Stimulated activated CD8-positive, alpha-beta memory T cell treated with anti-CD3 and anti-CD28 coated beads, Interleukin-4, amount 100 ng/mL, for 48 hours (primary cell): ENCODE measurements at places on chromosomes 3 and 15.

GRCh38 chr15:73362900-73363299 is 5.9 kb downstream of the HCN4 start:
- no peak for DNase-seq

- DNase-seq = no peak
These were observed 85.4 kb downstream of the WDR76 start for GRCh38 chr15:43912208-43912607.

DNA sequence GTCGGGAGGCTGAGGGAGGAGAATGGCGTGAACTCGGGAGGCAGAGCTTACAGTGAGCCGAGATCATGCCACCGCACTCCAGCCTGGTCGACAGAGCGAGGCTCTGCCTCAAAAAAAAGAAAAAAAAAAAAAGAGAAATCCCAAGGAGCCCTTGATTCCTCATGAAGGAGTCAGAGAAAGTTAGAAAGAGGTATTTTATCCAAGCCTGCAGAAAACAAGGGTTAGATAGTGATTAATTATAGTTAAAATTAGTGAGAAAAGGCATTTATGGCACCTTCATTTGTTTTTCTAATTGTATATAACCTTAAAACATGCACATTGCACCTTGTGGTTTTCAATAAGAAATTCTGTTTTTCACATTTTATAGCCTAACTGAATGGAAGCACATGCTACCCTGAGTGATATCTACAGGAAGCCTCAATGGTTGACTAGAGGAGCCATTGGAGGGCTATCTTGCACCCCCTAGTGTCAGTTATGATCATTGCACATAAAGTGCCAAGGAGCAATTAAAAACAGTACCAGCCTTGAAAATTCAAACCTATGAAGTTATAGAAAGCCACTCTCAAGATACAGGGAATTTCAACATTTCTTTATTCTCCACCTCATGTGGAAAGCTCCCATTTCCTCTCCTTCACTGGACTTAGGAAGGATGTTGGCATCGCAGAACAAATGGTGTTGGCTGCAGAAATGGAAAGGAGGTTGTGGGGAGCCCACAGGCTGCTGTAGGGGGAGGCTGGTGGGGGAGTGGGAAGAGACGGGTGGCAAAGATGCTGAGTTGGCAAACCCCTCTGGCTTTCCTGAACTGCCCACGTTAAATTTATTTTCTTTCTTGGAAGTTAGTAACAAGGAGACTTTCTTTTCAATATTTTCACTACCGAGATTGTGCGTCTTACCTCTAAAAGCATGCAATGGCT is 48.5 kb downstream of the ITGA11 start:
- DNase-seq = peak; percentile 39

- DNase-seq = peak; percentile 82
These were observed at the start of gene YEATS2 for GRCh38 chr3:183697610-183698317. Gene YEATS2, plus strand, starts transcription at chr3:183697797. Its CDS starts 17,366 bp downstream, at chr3:183715163.

GRCh38 chr15:68637767-68638404 is 59.1 kb downstream of the CORO2B start:
- no peak for DNase-seq

- no peak for DNase-seq
These were observed at the start of gene LSMEM2 for GRCh38 chr3:50278880-50279224. Gene LSMEM2, plus strand, starts transcription at chr3:50279087. Its CDS starts 27 bp downstream, at chr3:50279114.

DNA sequence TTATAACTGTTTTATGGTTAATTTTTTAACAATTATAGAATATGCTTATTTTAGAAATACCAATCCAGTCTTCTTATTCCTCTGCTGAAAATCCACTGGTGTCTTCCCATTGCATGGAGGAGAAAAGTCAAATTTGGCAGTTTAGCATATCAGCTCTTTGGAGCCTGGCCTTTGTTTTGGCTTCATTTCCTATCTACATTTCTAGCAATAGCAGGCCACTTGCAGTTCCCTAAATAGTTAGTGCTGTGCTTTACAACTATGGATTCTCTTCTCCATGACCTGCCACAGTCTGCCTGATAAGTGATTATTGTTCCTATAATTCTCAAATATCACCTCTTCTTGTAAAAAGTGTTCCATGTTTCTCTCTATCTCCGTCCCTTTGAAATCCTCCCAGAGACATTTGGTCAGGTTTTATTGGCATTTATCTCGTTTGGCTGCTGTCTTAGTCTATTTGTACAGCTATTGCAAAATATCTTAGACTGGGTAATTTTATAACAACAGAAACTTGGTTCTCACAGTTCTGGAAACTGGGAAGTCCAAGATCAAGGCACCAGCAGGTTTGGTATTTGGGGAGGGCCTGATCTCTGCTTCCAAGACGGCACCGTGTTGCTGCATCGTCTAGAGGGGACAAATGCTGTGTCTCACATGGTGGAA is 8.2 kb upstream of the SEC22A start:
- DNase-seq = no peak

DNA sequence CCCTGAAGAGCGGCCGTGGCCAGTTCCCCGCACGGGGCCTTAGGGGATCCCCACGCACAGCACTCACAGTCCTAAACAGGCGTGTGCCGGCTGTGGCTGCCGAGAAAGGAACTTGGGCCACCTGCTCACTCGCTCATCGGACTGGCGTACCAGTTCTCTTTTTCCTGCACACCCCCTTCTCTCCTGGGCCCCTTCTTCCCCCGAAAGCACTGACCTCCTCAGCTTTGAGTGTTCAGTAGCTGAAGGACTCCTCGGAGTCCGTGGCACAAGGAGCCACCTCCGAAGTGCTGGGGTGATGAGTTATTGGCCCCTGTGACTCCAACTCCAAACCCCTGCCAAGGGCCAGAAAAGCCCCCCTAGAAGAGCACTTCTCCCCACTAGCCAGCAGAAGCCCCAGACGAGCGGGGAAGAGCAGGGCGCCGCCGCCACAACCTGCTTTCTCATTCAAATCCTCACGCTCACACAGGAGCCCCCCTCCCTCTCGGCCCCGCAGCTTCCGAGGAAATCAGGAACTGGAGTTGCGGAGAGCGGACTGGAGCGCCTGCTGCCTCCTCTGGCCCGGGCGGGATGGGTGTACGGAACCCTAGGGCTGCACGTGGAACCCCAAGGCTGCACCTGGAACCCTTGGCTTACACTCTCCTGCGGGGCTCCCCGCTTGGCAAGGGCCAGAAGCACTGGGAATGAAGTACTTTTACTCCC is at the start of gene PLCH1:
PLCH1 (minus strand) TSS at position 446 of the 699 bp plus-strand sequence. CDS start 40,847 bp downstream, outside the sequence.
- peak; percentile 47 for DNase-seq

DNA sequence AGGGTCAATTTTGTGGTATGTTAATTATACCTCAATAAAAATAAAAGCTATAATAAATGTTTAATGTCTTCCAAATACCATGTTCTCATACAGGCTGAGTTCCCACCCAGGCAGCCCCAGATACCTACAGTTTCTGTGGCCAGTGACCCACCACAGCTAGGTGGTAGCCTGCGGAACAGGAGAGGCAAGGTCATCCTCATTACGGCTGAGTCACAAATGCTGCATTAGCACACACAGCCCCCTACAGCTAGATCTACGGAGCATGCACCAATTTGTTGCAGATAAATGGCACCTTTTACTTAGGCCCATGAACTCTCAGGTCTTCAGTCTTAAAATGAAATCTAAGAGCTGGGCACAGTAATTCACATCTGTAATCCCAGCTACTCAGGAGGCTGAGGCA is 5.1 kb downstream of the SPATA12 start:
- no peak for DNase-seq

- no peak for DNase-seq
These were observed 12.8 kb downstream of the SNAP23 start for GRCh38 chr15:42508263-42508690.

DNA sequence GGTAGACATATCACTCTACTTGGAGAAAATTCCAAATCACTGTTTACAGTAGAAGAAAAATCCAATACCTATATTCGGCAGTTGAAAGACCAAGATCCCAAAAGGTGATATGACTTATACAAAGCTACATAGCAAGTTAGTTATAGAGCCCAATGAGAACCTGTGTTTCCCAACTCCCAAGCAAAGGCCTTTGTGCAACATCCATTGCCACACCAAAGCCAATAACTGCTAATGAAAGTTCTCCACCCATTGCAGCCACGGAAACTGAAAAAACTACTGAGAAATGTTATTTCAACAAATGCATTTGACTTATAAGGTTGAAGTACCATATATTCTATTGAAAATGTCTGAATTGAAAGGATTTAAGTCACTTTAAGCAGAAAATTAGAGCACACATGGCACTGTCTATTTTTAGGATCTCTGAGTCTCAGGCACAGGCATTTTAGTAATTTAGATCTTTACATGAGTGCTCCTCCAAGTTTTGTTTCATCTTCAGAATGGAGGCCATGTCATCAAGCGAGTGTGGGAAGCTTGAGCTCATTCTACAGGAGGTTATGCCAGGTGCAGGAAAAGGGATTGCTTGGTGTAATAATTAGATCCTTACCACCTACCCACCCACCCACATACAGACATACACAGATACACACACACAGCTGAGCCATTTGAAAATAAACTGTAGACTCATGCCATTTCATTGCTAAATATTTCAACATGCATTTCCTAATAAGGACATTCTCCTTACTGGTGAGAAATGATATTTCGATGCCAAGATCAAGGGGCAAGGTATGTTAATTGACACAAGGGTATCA is 19.7 kb upstream of the ANO10 start:
- no peak for DNase-seq

GRCh38 chr3:32495085-32495484 is 7.6 kb downstream of the CMTM6 start:
- no peak for DNase-seq

DNA sequence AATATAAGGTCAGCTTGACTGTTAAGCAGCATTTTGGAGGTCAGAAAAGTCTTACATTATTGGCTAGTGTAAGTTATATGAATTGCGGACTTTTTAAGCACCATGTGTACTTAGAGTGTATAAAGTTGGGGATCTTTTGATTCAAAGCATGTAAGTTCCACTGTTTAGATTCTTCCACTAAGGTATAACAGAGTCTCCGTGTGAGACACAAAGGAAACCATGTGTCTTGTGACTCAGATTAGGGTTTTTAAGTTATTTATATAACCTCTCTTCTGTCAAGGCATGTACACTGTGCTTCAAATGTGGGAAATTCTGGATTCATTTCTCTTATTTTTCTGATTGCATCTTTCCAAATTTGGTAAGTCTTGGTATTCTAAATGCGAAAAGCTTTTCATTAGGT is 143.5 kb upstream of the SOX2 start:
- DNase-seq = no peak

DNA sequence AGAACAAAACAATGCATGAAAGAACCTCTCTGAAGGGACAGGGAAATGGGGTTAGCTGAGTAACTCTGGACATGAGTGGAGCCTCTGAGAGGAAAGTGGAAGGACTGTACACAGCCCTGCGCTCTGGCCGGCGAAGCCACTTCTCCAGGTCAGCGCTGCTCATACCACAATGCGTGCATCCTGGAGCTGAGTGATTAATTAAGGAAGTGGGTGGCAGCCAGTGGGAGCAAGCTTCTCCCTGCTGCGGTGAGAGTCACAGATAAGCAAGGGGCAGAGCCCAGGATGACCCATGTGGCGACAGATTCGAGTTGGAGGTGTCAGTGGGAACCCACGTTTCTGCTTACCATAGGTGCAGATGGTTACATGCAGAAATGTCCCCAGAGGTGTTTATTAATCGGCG is 48.0 kb downstream of the KLF15 start:
- no peak for DNase-seq

DNA sequence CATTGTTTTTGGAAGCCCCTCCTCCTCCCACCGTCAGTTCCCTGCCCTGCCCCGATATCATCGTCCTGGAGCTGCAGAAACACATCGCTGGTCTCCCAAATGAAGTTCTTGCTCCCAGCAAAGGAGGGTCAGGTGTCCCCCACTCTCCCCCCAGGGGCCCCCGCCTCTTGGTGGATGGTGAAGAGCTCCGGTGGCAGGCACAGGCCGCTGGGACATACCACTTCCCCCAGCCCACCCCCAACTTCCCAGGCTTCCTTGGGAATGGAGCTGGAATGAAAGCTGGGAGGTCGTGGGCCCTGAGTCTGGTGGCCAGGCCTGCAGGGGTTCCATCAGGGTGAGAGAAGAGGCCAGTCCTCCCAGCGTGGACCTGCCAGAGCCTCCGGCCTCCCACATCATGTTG is 137.7 kb downstream of the CHSY1 start:
- no peak for DNase-seq

DNA sequence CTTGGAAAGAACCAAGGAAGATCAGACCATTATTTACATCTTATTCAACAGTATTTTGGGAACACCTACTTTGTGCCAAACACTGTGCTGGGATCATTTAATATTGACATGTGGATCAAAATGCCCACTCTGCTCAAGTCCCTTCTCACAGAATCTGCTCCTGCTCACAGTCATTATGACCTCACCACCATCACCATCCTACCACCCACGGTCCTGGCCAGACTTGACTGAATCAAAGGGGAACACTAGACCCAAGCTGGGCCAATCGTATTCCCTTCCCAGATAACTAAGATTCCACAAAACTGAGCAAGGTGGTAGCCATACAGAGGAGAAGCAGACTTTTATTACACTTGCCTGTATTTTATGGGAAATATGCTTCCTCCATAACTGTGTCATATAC is 3.4 kb upstream of the CEP152 start:
- peak; percentile 28 for DNase-seq

DNA sequence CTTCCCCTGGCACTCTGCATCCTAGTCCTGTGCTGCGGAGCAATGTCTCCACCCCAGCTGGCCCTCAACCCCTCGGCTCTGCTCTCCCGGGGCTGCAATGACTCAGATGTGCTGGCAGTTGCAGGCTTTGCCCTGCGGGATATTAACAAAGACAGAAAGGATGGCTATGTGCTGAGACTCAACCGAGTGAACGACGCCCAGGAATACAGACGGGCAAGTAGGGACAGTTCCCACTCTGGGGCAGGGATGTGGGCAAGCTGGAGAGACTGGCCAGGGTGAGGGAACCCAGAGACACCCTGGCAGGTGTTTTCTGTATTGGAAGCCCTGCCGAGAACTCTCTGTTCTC is 247 bp downstream of the FETUB start:
- DNase-seq = no peak

DNA sequence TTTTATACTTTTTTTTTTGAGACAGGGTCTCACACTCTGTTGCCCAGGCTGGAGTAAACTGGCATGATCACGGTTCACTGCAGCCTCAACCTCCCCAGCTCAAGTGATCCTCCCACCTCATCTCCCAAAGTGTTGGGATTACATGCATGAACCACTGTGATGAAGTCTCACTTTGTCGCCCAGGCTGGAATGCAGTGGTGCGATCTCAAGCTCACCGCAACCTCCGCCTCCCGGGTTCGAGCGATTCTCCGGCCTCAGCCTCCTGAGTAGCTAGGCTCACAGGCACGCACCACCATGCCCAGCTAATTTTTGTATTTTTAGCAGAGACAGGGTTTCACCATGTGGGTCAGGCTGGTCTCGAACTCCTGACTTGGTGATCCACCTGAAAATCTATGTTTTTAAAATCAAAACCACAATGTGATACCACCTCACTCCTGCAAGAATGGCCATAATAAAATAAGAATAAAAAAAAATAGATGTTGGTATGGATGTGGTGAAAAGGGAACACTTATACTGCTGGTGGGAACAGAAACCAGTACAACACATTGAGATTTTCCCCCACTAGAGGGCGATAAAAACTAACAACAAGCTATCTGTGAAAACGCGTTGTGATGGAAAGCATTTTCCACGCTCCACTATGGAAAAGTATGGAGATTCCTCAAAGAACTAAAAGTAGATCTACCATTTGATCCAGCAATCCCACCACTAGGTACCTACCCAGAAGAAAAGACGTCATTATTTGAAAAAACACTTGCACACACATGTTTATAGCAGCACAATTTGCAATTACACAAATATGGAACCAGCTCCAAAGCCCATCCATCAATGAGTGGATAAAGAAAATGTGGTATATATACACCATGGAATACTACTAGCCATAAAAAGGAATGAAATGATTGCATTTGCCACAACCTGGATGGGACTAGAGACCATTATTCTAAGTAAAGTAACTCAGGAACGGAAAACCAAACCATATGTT is 26.8 kb upstream of the OCA2 start:
- no peak for DNase-seq

GRCh38 chr15:72380743-72381142 is 4.9 kb upstream of the HEXA start:
- no peak for DNase-seq
